ENCODE measurements at places on chromosomes 3 and 15. TPM values are rescaled to one million over a fixed set of nuclear protein-coding genes. Genes with fewer than 3 reads are reported as not detected.

The GUCA1C gene
- total RNA-seq, result not detected

The GOLGA8Q gene
- total RNA-seq, result 5.5 TPM

The UTS2B gene
- total RNA-seq, result 0.85 TPM

The GOLGA6B gene
- total RNA-seq, result 0.26 TPM

The TRIM42 gene
- total RNA-seq, result not detected

The REC114 gene
- total RNA-seq, result not detected

The GXYLT2 gene
- total RNA-seq, result 71.5 TPM

The ACTRT3 gene
- total RNA-seq, result 3.3 TPM

The TRPM1 gene
- not detected for total RNA-seq

The BNC1 gene
- total RNA-seq, result 0.37 TPM

The BCL2A1 gene
- total RNA-seq, result 2.3 TPM

Data from urinary bladder (tissue), 4 donors.